ENCODE measurements at places on chromosomes 4 and X.

- no peak for DNase-seq
Observed at GRCh38 chr4:28167411-28167810, 1306.8 kb downstream of the STIM2 start.

GRCh38 chrX:12210196-12210815 lies 72.0 kb downstream of the FRMPD4 start:
- DNase-seq, result no peak

GRCh38 chrX:108138814-108139702 lies 47.5 kb downstream of the ATG4A start:
- DNase-seq, result no peak

- DNase-seq, result peak; percentile 12
Observed at GRCh38 chr4:38190717-38191178, 230.6 kb downstream of the PTTG2 start.

GRCh38 chr4:109755656-109756055 lies 25.8 kb upstream of the PLA2G12A start:
- DNase-seq, result no peak

DNA sequence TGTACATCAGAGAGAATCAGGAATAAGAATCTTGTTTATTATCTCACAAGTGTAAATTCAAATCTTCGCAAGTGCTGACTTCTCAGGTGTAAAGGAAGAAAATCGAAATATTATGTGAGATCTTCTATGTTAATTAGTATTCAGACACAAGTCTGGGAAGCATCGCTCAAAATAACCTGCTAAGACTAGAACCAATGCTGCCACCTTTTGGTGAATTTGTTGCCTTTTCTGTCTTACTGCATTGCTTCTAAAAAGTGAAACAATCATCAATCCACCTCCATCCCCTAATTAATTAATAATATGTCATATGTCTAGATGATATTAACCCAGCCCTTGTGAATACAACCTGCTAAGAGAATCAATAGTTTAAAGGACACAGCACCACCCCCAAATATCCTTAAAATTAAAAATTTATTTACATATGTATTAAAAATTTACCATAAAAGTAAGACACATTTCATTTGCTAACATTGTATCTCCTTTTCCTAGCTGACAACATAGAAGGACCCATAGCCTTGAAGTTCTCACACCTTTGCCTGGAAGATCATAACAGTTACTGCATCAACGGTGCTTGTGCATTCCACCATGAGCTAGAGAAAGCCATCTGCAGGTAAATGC lies 3.5 kb downstream of the EPGN start:
- no peak for DNase-seq

Data from substantia nigra (tissue), 51 donors.